ENCODE measurements at places on chromosomes 11 and 22.
A peak's percentile ranks its signal among the peaks of the same experiment; 100 is the strongest.

DNA sequence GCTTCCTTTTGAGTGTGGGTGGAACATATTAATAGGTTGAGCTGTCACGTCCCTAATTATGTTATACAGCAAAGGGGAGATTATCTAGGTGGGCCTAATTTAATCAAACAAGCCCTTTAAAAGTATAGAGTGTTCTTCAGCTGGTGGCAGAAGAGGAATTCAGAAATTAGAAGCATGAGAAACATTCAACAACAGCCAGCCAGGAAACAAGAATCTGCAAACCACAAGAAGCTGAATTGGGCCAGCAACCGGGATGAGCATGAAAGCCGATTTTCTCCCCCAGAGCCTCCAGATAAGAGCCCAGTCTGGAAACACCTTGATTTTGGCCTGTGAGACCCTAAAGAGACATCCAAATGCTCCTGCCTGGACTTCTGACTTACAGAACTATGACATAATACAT lies 105.8 kb upstream of the LDLRAD3 start:
- no peak for ATAC-seq

DNA sequence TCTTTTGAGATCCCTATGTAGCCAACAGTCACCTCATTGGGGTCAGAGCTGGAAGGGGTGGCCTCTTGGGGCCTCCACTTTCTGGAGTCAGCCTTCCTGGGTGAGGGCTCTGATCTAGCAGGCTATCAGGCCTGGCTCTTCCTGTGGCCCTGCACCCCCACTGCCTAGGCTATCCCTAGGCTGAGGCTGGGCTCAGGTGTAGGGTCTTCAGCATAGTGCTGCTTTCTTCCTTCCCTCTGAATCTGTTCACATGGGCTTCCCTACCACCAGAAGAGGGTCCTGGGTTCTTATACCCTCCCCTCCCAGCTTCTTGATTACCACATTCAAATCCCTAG lies 456 bp upstream of the SPI1 start:
- ATAC-seq: no peak

GRCh38 chr11:26048271-26048670 lies 283.7 kb upstream of the ANO3 start:
- no peak for ATAC-seq

DNA sequence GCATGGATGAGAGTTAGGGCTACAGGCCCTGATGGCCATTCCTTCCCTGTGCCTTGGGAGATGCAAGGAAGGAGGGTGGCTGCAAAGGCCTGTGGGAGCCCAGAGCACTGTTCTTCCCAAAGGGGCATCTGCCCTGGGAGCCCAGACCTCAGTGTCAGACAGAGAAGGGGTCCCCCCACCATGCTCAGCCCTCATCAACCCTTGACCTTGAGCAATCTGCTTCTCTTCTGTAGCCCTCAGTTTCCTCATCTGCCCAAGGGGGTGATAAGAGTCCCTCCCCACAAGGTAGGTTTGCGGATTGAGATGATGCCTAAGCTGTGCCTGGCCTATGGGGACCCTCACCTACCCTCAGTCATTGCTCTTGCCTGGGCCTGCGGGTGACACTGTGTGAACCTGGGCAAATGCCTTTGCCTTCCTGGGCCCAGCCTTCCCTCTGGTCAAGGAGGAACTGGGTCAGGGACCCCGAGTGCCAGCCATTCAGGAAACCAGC lies 47.5 kb downstream of the IGLL5 start:
- peak; percentile 56 for ATAC-seq

DNA sequence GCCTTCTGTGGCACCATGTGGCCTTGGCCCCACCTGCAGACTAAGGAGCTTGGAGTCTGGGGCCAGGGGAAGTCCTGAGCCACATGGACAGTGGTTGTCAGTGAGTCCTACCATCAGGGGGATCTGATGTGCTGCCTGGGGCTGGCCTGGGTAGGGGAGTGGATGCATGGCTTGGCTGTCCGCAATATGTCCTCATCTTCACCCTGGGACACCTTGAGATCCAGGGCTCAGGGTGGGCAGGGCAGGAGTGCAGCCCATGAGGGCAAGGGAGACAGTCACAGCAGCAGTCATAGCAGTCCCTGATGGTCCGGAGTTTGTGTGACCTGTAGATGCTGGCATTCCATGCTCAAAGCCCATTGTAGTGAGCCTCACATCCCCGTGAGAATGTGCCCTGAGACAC lies 256.8 kb upstream of the B3GAT1 start:
- no peak for ATAC-seq

DNA sequence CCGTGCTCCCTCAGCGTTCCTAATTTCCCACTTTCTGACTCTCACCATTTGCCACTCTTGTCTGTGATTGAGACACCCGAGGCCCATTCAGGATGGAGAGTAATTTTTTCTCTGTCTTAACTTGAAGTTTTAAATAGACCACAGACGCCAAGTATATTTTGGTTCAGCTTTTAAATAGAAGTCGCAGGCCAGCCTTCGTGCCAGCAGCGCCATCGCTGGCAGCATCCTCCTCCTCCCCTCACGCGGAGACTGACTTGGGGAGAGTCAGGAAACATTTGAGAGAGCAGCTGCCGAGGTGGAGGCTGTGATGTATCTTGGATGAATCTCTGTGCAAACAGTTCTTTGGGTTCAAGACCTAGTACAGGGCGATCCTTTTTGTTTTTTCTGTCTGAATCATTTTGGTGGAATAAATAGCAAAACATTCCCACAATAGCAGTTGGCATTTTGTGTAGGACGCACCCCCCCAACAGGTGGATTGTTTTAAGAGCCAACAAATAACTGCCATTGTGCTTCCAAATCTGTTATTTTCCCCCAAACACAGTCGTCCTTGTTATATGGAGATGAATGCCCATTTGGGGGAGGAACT lies 889 bp upstream of the DMC1 start:
- peak; percentile 7 for ATAC-seq

- ATAC-seq: peak; percentile 13
Observed at GRCh38 chr11:123519055-123519796, 89.2 kb downstream of the GRAMD1B start.

GRCh38 chr11:57473285-57473841 lies 13.0 kb downstream of the RTN4RL2 start:
- ATAC-seq: no peak

DNA sequence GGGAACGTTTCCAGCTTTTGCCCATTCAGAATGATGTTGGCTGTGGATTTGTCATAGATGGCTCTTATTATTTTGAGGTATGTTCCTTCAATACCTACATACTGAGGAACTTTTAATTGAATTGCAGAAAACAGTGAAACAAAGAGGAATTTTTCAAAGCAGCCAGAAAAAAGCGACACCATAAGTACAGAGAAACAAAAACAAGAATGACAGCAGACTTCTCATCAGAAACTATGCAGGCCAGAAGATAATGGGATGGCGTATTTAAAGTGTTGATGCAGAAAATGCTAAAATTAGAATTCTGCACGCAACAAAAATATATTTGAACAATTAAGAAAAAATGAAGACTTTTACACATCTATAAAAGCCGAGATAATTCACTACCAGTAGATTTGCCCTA lies 95.4 kb upstream of the TIMP3 start:
- ATAC-seq: no peak

- no peak for ATAC-seq
Observed at GRCh38 chr22:32803020-32803737, 1.7 kb downstream of the TIMP3 start.

DNA sequence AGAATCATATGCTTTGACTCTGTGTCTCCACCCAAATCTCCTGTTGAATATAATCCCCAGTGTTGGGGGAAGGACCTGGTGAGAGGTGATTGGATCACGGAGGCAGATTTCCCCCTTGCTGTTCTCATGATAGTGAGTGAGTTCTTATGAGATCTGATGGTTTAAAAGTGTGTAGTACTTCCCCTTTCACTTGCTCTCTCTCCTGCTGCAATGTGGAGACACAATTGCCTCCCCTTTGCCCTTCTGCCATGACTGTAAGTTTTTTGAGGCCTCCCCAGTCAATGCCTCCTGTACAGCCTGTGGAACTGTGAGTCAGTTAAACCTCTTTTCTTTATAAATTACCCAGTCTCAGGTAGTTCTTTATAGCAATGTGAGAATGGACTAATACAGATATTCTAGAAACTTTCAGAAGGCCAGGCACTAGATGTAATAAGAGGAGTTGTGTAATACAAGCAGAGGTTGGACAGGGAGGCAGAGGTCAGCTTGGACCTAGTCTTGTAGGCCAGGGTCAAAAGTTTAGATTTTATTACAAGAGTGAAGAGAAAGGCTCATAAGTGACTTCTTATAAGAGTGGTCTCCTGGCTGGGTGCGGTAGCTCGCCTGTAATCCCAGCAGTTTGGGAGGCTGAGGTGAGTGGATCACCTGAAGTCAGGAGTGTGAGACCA lies 9.3 kb upstream of the SERPING1 start:
- peak; percentile 34 for ATAC-seq

- no peak for ATAC-seq
Observed at GRCh38 chr11:26332572-26332915, 614 bp downstream of the ANO3 start.

GRCh38 chr11:128599729-128600128 lies 12.4 kb upstream of the ETS1 start:
- no peak for ATAC-seq

- peak; percentile 72 for ATAC-seq
Observed at GRCh38 chr22:22248878-22249277, 4.3 kb downstream of the VPREB1 start.

- no peak for ATAC-seq
Observed at GRCh38 chr11:121104312-121104762, 3.3 kb downstream of the TECTA start.

DNA sequence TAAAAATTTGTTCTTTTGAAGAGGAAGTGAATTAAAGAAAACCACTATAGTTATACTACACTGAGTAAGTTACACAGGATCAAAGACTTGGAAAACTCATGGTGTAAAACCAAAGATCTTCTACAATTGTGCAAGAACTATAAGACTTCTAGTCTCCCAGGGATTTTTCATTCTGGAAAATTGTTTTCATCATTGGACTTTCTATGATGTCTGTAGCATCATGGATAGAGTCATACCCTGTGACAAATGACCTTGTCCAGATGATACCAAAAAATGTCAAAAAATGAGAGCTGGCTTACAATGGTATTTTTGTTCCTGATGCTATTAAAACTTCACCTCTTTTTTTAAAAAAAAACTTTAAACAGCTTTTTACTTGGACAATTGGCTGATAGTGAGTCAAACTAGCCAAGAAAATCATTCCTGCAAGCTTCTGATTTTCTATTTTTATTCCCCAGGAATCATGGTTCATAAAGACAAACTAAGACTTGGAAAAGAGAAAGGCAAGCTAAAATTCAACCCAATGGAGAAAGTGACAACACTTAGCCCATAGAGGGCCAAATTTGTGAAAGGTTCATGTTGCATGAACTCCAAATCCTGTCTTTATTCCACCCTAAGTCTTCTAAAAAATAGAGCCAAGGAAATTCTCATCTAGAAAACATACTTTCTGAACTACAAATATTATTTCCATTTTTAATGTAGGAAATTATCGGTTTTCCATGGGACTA lies 30.7 kb downstream of the ME3 start:
- no peak for ATAC-seq

- peak; percentile 60 for ATAC-seq
Observed at GRCh38 chr11:1896923-1897322, 5.2 kb upstream of the PRR33 start.

DNA sequence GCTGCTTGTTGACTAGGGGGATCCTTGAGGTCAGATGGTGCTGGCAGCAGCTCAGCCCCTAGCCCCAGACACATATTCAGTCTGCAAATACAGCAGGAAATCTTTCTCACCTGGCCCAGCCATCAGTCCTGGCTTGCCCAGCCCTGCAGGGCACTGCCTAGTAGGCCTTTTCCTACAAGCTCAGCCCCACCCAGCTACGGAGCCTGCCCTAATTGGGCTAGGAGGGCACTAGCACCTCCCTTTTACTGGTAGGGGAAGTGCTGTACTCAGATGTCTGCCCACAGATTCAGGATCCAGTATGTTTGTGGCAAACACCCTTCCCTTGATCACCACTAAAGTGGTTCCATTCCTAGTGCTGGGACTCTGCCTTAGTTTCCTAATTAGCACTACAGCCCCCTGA lies 257.1 kb upstream of the CADM1 start:
- no peak for ATAC-seq

DNA sequence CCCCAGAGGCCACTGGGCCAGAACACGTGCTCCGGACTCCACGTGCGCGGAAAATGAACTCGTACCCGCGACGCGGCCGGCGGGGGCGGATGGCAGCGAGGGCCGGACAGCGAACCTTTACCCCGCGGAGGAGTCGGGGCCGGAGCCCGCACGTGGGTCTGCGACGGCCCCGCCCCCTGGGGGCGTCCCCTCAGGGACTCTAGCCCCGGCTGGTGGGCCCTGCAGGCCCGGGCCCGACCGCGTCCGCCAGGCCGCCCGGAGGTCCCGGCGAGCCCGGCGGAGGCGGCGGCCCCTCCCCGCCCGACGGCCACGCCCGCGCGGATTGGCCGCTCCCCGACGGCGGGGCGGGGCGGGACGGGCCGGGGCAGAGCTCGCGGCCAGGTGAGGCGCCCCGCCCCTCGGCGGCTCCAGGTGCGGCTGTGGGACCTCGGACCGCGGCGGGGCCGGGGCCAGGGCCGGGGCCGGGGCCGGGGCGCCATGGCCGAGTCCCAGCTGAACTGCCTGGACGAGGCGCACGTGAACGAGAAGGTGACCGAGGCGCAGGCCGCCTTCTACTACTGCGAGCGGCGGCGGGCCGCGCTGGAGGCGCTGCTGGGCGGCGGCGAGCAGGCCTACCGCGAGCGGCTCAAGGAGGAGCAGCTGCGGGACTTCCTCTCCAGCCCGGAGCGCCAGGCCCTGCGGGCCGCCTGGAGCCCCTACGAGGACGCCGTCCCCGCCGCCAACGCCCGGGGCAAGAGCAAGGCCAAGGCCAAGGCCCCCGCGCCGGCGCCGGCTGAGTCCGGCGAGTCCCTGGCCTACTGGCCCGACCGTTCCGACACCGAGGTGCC lies at the start of gene FAM83F:
Gene FAM83F, plus strand, starts transcription at position 389 of the 827 bp plus-strand sequence. Its CDS starts 89 bp downstream, at position 478.
- peak; percentile 65 for ATAC-seq

GRCh38 chr11:12556788-12557384 lies 117.3 kb upstream of the TEAD1 start:
- ATAC-seq: no peak

GRCh38 chr11:66181632-66182315 lies 86.7 kb upstream of the RAB1B start:
- ATAC-seq: no peak

GRCh38 chr22:27372969-27373670 lies 428.4 kb downstream of the MN1 start:
- no peak for ATAC-seq

GRCh38 chr22:50285568-50286229 lies 15.5 kb upstream of the MAPK11 start:
- ATAC-seq: no peak

- ATAC-seq: no peak
Observed at GRCh38 chr11:121649798-121650197, 197.0 kb upstream of the SORL1-AS1 start.

- no peak for ATAC-seq
Observed at GRCh38 chr22:50489363-50490243, 2.9 kb downstream of the MIOX start.

GRCh38 chr11:111846636-111847035 lies 24.7 kb downstream of the ALG9 start:
- no peak for ATAC-seq

GRCh38 chr22:25006354-25006753 lies 53.8 kb downstream of the KIAA1671 start:
- ATAC-seq: no peak

- no peak for ATAC-seq
Observed at GRCh38 chr11:117768506-117768905, 28.5 kb downstream of the DSCAML1 start.

GRCh38 chr11:2513441-2513840 lies 68.6 kb downstream of the KCNQ1 start:
- no peak for ATAC-seq
